SHP77 (cell line): ENCODE measurements at places on chromosomes 11 and 22.

GRCh38 chr11:86559311-86559945, 113.0 kb downstream of the ME3 start:
- DNase-seq = no peak

DNA sequence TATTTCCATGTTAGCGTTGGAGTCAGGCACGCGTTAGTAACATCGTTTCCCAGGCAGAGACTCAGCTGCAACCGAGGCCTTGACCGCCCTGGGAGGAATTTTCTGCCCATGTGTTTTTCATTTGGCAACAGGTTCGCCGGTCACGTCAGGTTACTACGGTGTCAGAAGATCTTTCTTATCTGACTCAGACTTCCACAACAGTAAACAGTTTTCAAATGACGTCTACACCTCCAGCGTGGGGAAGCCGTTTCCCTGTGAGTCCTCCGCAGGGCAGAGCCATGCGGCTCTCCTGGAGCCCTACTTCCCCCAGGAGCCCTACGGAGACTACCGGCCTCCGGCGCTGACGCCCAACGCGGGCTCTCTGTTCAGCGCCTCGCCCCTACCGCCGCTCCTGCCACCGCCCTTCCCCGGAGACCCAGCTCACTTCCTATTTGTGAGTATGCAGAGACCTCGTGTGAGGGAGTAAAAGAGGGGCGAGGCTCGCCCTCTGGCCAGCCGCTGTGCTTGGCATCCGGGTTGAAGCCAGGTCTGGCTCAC, 14.3 kb upstream of the POU2AF3 start:
- no peak for DNase-seq

GRCh38 chr22:21448627-21449416, 18.4 kb upstream of the TMEM191C start:
- no peak for DNase-seq

DNA sequence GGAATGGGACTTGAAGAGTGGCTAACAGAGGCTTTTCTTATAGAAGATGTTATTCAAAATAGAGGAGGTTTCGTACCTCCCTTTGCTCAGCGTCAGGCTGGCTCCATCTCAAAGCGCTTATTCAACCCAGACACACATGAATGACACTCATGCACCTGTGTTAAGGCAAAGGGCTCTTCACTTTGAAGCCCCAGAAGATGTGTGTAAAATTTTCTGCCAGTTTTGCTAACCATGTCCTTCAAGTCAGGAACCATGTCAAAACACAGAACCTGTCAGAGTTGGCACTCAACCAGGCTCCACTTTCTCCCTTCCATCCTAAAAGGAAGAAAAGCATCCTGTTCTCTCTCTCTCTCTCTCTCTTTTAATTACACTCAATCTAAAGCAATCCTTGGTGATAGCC, 352.8 kb upstream of the NARS2 start:
- DNase-seq = no peak

DNA sequence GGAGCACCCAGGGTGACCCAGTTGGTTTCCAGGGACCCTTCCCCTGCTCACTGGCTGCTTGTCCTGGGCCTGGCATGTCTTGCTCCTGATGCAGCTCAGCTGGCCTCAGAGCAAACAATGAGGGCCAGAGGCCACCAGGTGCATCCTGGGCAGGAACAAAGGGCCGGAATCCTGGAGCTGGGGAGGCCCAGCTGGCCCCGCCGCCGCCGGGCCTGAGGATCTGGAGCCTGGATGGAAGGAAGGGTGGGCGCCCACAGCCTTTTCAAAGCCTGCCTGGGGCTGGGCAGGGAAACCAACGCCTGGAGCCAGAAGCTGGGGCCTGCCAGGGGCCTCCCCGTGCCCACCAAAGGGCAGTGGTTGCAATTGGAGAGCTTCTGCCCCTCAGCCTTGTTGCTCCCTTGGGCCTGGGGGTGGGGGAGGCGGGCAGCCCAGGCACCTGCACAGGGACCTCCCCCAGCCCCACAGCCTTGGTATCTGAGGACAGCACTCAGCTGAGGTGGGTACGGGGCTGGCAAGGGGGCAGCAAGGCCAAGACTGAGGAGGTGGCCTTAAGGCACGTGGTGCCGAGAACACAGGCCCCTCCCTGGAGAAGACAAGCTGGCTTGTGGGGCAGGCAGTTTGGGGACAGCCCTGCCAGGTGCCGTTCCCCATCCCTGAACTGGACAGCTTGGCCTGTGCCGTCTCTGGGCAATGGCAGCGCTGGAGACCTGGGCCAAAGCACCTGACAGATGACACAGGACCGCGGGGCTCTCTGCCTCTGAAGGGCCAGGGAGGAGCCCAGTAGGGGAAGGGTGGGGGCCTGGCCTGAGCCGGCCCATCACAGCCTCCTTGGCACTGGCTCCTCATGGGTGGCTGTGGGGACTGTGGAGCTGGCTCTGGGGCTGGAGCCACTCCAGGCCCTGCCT, 7.1 kb upstream of the ADORA2A start:
- peak; percentile 78 for DNase-seq

DNA sequence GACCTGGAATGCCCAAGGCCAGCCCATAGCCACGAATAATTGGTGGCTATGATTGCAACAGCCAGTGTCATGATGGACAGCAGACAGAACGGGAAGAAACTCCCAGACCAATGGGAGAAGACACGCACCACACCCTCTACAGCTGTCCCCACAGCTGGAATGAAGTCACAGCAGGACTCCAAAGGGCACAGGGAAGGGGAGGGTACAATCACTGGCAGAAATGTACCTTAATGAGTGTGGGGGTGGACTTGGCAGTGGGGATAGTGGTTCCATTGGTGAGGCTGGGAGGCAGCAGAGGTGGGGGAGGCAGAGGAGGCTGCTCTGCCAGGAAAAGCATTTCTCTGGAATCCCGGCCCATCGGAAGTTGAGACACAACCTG, 52.9 kb downstream of the SGSM3 start:
- DNase-seq = no peak
